ENCODE measurements at places on chromosomes 4 and X.

DNA sequence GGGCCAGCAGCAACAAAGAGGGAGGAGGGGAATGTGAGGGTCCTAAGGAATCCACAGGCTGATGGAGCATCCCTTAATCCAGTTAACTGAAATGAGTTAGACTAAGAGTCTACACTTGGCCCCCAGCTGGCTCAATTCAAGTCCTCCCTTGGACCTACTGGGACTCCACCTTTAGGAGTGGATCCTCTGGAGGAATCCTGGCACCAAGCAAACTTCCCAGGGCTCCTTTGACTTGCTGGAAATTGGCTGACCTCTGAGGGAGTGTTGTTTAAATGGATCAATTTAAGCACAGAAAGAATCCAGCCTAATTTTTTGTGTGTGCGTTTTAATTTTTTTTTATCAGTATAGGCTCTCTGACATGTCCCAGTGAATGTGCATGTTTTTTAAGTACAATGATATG is 114.7 kb downstream of the SHROOM3 start:
- DNase-seq, result no peak

GRCh38 chr4:24226667-24227066 is 336.8 kb upstream of the PPARGC1A start:
- no peak for DNase-seq

GRCh38 chrX:19545651-19546050 is 30.3 kb upstream of the MAP3K15 start:
- no peak for DNase-seq

DNA sequence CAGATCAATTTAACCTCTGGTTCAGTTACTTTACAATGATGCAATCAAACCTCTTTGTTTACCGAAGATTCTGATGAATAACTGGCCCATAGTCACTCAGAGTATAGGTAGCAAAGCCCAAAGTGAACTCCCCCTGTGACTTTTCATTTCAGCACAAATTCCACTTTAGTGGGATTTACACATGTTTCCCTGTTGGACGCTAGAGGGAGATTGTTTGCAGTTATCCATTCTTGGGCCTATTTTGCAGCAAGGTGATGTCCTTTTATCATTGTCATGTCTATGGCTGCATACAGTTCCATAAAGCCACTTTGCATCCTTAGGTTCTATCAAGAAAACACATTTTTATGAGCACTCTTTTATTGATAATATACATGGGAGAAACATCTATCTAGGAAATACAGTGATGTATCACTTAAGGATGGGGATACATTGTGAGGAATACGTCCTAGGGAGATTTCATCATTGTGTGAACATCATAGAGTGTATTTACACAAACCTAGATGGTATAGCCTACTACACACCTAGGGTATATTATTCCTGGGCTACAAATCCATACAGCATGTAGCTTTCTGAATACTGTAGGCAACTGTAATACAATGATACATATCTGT is 14.5 kb upstream of the DKK2 start:
- no peak for DNase-seq

GRCh38 chr4:147938496-147938895 is 206.6 kb downstream of the ARHGAP10 start:
- no peak for DNase-seq

DNA sequence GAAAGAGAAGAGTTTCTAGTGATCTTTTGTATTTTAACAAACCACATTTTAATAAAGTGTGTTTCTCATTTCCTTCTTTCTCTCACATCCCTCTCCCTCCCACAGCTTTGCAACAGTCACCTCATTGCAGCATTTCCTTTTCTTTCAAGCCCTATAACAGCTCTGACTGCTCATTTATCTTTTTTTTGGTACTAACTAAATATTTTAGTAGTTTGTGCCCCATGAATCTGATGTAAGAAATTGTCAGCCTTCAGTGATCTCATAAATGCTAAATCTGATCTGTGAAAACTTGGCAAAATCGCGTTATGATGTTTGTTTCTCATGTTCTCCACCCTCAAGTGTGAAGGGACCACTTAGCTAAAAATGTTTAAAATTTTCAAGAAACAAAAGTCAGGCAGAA is 258.5 kb upstream of the SLIT2 start:
- no peak for DNase-seq

GRCh38 chr4:87982036-87982435 is 6.5 kb downstream of the SPP1 start:
- DNase-seq, result no peak

- DNase-seq, result no peak
Measured at GRCh38 chrX:74931214-74931613, 6.0 kb upstream of the NEXMIF start.

GRCh38 chr4:164730705-164731393 is 23.1 kb upstream of the SMIM31 start:
- no peak for DNase-seq
